Mesenchymal stem cell (in vitro differentiated cells and primary cell): ENCODE measurements at places on chromosomes 4 and X.

DNA sequence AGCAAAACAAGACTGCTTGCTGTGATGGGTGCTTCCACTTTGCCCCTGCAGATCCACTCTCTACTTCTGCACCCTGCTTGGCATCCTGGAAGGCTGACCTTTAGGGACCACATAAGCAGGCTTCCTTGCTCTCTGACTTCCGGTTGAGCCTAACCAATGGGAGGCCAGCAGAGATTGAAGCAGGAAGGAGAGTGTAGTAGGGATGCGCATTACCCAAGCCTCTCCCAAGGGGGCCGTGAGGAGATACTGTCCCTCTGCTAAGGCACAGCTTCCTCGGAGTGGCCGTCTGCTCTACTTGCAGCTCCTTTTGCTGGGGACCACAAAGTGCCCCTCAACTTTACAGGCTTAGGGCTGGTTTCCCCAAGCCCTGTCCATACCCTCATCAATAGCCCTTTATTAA is 624.3 kb upstream of the TENM3 start:
- DNase-seq, result no peak

DNA sequence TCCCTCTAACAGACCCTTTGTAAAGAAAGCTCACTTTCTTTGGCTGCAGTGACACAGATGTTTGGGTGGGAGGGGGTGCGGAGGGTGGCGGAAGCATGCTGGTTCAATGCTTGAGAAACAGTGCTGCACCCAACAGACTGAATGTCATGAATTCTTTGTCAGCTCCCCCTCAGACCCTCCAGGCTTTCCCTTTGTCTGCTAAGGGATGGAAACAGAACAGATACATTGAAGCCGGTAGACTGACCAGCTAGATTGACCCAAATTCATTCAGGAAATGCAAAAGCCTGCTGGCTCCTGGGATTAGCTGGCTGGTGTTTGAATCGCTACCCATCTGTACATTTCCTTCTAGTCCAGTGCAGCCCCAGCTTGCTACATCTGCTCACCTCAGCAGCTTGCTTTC is 90.8 kb upstream of the PAK3 start:
- no peak for DNase-seq

DNA sequence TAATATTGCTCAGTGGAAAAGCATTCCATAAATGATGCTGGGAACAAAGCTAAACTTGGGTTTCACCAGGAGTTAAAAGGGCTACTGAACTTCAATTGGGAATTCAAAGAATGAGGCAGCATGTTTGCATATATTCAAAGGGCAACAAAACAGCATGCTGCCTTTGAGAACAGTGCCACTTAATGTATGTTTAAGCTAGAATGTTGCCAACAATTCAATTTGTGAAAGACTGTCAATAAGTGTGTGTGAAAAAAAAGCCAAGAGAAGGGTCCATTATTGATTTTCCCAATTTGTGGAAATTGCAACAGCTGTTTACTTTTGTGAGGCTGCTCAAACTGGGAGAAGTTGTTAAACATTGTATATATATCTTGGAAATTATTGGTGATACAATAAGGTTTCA is 701.9 kb upstream of the ACTRT1 start:
- no peak for DNase-seq

DNA sequence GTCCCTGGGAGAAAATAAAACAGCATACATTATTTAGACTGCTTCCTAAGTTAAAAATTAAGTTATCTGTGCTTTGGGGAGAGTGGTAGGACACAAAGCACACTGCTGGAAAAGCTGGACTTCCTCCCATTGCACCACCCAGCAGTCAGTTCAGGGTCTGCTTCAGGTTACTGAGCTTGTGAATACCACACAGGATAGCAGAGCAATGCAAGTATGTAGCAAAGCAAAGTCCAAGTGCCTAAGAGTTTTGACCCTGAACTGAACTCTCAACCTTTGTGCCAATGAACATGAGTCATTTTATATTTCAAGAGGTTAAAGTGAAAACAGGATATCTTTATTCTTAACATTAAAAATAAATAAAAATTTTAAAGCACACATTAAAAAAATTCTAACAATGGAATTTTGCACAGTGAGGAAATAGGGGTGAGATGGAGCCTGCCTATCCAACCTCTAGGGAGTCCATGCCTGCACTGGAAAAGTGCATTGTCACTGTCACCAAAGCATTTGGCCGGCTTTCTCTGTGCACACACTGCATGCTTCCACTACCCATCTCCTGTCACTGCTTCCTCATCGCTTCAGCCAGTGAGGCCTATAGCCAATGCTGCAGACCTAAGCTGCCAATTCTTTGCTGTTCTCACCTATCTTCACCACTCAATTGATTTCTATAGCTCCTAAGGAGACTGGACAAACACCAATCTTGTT is 50.9 kb downstream of the ABCG2 start:
- no peak for DNase-seq

GRCh38 chrX:151641564-151641963 is 53.7 kb upstream of the PRRG3 start:
- DNase-seq, result no peak

DNA sequence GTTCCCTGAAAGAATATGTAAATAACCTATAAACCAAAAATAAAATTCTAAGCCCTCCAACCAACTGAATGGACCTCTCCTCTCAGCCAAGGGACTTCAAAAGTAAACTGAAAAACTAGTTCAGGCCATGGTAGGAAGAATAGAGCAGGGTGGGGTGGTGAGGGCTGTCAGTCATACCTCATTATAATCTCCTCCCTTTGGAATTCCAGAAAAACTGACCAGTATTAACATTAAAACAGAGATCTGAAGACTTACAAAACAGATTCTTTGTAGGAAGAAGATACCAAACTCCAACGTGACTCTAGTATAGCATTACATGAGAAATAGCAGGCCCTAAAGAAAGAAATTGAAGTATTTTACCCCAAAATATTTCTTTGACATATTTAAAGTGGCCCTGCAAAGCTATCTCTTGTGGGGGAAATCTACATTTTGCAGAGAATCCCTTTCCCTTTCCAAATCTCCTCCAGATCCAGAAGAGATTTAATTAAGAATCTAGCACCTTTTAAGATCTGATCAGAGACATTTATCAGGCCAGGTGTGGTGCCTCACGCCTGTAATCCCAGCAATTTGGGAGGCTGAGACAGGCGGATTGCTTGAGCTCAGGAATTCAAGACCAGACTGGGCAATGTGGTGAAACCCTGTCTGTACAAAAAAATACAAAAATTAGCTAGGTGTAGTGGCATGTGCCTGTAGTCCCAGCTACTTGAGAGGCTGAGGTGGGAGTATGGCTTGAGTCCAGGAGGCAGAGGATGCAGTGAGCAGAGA is 15.1 kb downstream of the TBC1D9 start:
- DNase-seq, result no peak

GRCh38 chr4:112514647-112515197 is 1.3 kb downstream of the NEUROG2 start:
- DNase-seq, result no peak

DNA sequence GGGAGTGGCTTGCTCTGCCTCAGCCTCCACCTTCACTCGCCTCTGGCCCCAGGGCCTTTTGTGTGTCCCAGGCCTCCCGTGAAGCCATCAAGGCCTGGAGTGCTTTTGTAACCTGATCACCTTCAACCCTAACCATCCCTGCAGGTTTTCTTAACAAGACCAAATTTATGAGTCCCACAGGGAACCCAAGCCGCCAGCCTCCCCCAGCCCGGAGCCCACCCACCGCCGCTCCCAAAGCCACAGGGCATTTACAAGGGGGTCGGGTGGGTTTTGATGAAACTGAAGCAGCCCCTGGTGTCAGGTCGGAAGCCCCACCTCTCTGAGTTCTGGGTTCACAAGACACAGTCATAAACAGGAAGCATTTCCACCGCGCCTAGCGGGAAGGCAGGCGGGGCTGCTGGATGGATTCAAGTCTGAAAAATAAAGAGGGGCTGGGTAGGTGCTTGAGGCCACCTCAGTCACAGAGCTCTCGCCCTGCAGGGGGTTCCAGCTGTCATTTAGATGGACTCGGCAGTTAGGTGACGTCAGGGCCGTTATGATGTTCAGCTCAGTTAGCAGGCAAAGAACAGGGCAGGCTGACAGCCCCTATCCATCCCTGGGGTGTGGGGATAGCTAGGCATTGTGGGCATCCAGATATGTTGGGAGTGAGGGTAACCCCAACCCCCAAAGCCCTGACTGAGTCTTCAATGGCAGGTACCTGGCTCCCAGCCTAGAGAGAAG is 128.5 kb downstream of the BCOR start:
- DNase-seq, result no peak

GRCh38 chr4:80767944-80768343 is 262.6 kb upstream of the BMP3 start:
- no peak for DNase-seq

DNA sequence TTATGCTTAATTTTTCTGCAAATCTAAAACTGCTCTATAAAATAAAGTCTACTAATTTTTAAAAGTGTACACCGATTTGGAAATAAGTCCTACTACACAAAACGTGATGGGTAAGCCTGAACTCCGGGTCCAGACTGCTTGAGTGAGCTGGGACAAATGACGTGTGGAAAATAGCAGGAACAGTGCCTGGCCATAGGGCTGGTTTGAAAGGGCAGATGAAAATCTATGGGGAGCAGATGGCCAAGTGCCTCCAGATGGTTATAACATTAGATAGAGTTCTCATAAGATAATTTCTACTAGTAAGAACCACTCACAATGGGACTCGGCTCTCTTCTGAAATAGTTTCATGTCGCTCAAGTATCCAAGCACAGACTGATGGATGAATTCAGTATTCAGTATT is 52.5 kb downstream of the F11 start:
- no peak for DNase-seq

GRCh38 chr4:76554630-76555029 is 119.6 kb downstream of the SHROOM3 start:
- no peak for DNase-seq

DNA sequence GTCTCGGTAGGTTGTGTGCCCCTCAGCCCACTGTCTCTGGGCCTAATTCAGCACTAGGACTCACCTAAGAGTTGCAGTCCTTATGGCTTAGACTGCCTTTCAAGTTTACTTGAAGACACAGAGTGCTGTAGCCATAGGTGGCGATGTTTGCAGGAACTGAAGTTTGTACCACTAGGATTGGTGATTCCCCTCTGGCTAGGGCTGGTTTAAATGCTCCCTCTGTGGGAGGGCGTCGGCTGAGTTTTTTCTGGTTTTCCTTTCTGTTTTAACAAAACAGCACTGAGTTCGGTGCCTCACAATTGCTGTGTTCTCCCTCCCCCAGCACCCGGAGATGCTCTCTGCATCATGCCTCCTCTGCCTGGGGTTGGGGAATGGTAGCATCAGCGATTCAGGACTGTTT is 480.9 kb downstream of the PCDH11X start:
- DNase-seq, result no peak

DNA sequence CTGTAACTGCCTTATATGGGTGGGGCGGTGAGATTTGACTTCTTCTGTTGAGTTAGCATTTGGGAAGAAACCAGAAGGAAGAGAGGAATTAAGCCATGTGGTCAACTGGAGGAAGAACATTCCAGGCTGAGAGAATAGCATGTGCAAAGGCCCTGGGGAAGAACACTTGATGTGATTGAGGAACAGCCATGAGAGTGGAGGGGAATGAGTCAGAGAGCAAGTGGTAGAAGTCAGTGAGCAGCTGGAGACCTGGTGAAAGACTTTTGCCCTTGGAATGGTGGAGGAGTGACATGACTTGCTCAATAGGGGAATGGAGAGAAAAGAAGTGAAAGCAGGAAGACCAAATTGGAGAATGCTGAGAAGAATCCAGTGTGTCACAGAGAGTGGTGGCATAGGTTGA is 327.8 kb upstream of the HAND2 start:
- peak; percentile 6 for DNase-seq

- DNase-seq, result peak; percentile 18
Measured at GRCh38 chr4:159685340-159686092, 582.6 kb downstream of the RAPGEF2 start.

- DNase-seq, result peak; percentile 83
Measured at GRCh38 chr4:38867478-38868058, at the start of gene FAM114A1. Gene FAM114A1 (plus strand): TSS chr4:38867806. CDS start chr4:38878079, 10,273 bp downstream.

GRCh38 chr4:93199492-93199891 is 629.1 kb upstream of the ATOH1 start:
- peak; percentile 52 for DNase-seq

GRCh38 chrX:51894697-51895336 is 1.4 kb downstream of the MAGED1 start:
- peak; percentile 27 for DNase-seq

DNA sequence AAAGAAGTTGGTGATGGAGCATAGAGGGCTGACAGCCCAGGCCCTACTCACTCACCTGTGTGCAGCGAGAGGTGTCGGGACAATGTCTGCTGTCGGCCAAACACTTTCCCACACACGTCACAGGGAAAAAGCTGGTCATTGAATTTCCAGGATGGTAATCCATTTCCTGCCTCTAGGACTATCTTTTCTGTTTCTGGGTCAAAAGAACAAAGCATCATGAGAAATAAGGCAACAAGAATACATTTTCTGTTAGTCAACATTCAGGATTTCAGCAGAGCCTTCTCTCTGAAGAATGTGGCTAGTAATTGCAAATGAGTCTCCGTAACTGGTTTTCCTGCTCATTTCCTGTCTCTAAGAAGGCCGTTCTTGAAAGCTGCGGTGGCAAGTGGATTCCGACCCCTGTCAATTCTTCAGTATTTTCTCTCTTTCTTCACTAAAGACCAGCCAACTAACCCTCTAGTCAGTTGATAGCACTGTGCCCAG is 99.4 kb downstream of the C4orf51 start:
- peak; percentile 41 for DNase-seq

DNA sequence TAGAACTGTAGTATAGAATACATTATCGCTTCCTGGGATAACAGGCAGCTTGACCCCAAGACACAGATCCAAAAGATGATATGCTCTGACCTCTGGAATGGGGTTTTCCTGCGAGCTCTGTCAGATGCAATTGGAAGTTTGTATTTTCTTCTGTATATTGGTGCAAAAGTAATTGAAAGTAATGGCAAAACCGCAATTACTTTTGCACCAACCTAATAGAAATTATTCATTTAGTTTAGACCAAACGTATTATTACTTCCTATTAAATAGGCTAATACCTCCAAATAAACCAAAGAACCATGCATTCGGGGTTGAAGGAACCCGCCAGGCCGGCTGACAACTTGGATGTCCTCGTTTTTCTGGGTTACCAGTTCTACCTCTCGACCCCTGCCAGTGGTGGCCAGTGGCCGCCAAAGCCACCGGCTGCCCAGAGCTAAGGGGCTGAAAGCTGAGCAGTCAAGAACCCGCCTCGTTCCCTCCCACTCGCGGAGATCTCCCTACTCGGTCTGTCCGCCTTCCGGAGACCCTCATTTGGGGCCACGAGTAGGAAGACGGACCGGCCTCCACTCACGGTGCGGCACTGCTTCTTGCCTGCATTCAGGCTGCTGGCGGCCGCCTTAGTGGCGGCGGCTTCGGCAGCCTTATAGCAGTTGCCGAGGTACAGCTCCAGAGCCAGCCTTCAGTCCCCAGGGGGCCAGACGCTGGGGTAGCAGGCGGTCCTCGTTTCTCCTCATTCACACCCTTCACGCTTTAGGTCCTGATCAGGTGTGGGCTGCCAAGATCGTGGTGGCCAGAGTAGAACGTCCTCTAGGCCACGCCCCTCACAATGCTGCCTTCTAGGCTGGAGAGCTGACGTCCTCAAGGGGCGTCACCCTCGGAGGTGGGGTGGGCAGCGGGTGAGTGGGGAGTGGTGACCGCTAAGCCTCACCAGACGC is 121.9 kb downstream of the RBMX2 start:
- DNase-seq, result peak; percentile 28

GRCh38 chr4:174521800-174522182 is 497 bp downstream of the HPGD start:
- DNase-seq, result no peak
